ENCODE measurements at places on chromosomes 4 and X.

GRCh38 chr4:54400188-54400587 lies 171.1 kb downstream of the PDGFRA start:
- DNase-seq: no peak

DNA sequence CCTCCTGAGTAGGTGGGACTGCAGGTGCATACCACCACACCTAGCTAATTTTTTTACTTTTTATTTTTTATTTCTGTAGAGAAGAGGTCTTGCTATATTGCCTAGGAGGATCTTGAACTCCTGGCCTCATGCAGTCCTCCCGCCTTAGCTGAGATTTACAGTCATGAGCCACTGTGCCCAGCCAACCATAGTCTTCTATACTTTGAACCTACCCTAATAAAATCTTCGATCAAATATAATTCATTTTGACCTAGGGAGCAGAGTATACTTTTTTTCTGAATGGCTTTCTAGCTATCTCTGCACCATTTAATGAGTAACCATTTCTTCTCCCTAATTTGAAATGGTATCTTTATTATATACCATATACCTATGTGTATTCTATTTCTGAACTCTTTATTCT lies 6.7 kb downstream of the ETFDH start:
- no peak for DNase-seq

GRCh38 chr4:7546809-7547367 lies 112.2 kb upstream of the PSAPL1 start:
- DNase-seq: no peak

DNA sequence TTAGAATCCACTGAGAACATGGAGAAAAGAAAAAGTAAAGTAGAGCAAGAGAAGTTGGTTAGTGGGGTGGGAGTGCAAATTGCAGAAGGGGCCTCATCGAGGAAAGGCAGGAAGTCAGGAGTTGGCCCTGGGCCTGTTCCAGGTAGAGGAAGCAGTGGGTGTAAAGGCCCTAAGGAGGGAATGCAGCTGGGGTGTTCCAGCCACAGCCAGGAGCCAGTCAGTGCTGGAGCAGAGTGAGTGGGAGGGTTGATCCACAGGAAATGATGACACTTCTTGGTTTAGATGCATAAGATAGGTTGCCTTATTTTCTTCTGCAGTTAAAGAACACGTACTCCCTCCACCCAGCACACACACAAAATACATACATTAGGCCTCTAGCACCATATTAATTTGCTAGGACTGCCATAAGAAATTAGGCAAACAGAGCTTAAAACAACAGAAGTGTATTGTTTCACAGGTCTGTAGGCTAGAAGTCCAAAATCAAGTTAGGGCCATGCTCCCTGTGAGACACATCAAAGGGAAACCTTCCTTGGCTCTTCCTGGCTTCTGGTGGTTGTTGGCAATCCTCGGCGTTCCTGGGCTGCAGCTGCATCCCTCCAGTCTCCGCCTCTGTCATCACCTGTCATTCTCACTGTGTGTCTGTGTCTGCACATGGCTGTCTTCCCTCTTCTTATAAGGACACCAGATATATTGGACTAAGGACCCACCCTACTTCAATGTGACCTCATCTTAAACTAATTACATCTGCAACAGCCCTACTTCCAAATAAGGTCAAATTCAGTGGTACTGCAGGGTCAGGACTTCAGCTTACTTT lies 205.9 kb downstream of the AASDH start:
- no peak for DNase-seq

DNA sequence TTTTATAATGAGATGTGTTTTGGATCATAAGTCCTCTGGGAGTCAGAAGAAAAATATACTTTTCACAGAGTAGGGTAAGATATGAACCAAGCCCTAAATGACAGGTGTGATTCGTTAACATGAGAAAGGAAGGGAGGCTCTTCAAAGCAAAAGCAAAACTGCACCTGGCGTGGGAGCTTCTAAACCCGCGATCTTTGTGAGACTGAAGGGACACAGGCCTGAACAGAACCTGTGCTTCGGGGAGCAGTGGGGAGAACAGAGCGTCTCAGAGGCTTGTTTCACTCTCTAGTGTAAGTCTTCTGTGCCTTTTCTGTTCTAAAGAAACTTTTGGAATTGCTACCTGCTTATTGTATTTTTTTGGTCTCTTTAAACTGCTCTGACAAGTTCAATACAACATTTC lies 30.2 kb upstream of the CYP4V2 start:
- DNase-seq: no peak

DNA sequence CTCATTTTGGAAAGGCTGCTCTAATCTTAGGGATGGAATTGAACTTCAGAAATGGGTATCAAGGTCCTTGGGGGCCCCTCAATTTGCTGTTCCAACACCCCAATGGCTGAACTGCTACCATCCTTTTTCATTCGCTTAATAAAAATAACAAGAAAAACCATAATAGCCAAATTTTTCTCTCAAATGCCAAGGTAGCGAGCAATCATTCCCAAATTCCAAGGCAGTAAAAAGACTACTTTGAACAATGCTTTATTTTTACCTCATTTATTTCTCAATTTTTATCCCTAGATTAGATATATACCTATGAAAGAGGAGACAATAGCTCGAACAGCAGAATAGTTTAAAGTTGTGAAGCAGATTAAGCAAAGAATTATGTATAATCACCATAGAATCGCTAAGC lies 323.4 kb upstream of the SLC7A11 start:
- no peak for DNase-seq

DNA sequence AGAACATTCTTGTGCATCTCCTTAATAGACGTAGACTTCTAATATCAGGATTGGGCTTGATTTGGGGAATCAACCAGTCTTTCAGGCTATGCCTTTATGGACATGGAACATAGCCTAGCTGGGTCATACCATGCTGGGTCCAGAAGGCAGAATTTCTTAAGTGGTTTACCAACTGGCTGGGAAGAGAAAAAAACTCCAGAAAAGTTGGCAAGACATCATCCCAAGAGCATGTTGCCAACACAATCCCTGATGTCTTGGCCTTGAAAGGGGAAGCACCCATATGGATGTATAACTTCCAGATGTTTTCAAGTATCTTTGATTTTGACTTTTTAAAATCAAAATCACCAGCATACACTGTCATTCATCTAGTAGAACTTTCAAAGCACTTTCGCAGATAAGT lies 138.0 kb upstream of the FGF13 start:
- no peak for DNase-seq

DNA sequence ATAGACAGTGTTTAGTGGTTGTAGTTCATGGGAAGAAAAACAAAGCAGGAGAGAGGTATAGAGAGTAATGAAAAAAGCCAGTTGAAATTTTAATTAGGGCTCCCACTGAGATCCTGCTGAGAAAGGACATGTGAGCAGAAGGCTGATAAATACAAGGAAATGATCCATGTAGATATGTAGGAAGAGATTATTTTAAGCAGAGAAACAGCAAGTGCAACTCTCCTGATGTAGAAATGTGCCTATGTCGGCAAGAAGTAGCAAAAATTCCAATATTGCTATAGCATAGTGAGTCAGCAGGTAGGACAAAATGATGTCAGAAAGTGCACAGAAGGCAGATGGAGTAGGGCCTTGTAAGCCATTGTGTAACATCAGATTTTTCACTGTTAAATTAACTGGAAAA lies 1027.3 kb downstream of the PCDH18 start:
- no peak for DNase-seq

GRCh38 chr4:158873795-158874401 lies 105.1 kb downstream of the FNIP2 start:
- no peak for DNase-seq

DNA sequence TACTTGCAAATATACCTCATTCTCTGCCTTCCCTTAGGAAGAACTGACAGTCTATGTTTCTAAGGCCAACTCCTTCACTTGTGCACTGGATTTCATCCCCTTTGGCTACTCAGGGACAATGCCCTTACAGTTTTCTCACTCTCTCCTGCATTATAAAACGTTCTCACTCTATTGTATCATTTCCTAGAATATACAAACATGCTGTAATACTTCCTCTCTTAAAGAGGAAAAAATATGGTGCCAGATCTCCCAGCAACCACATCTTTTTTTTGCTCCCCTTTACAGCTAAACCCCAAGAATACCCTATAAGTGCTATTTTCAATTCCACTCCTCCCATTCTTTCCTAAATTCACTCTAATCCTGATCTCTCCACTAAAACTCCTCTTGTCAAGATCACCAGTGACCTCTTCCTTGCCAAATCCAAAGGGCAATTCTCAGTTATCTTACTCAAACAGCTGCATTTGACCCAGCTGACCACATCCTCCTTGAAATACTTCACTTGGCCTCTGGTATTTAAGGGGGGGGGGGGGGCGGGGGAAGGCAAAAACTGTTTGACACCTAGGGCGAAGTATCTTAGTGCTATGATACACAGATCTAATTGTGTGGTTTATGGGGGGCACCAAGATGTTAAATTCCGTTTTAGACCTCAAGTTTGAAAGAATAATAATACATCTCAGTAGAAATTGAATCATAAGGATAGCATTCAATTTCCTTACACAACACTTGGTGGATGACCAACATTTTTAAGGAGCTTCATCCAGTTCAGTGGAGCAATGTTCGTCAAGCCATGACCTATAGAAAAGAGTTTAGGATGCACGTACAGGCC lies 1.6 kb downstream of the RCHY1 start:
- peak; percentile 70 for DNase-seq

- no peak for DNase-seq
Measured at GRCh38 chr4:825063-825970, 612 bp downstream of the CPLX1 start.

DNA sequence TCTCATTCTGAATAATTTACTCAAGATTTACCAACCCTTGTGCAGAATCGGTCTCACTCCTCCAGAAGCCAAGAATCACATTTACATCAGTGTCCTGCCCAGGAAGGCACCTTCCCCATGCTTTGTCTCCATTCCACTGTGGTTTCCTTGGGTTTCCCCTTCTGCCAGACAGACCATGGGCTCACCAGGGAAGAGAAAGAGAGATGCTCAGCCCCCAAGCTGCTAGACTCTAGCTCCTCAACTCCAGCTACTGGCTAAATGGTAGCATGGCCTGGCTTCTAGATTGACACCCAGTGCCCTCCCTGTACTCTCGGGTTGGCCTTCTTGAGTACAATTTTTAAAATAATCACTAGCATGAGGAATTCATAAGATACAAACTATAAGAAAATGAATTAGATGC lies 12.9 kb downstream of the TLR10 start:
- DNase-seq: no peak

GRCh38 chrX:112687189-112687691 lies 7.5 kb upstream of the LHFPL1 start:
- DNase-seq: no peak

DNA sequence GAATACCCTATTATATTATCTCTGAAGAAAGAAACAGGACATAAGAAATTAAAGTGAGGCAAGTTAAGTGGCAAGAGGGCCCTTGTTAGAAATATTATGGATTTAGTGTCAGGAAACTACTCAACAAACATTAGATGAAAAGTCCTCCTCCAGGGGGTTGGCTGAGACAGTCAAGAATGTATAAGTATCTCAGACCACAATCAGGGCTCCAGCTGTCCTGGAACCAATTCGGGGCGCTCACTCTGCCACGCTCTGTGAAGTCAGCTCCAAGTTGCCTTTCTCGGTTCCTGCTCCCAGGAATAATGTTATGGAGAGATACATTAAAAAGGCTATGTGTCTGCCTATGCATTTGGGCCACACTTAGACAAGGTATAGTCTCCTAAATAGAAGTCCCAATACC lies 73.3 kb downstream of the RASGEF1B start:
- no peak for DNase-seq

DNA sequence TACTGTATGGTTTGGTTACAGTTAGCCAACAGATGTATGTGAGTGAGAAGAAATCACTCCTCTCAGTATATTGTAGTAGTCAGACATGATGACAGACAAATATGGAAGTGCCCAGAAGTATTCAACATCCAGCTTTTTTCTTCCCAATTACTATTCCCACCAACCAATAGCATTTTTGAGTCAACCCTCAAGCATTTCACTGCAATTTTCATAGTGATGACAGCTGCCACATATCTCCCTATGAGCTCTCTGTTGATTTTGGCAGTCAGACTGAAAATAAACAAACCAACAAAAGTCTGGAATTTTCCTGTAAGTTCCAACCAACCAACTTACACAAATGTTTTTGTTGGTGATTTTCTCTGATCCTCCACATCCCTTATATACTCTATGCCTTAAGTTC lies 8.2 kb upstream of the TRAM1L1 start:
- no peak for DNase-seq

- no peak for DNase-seq
Measured at GRCh38 chr4:183645326-183645725, 13.7 kb downstream of the RWDD4 start.

GRCh38 chr4:29861307-29861706 lies 858.9 kb upstream of the PCDH7 start:
- no peak for DNase-seq

GRCh38 chrX:30183554-30183953 lies 31.8 kb upstream of the MAGEB2 start:
- DNase-seq: no peak

DNA sequence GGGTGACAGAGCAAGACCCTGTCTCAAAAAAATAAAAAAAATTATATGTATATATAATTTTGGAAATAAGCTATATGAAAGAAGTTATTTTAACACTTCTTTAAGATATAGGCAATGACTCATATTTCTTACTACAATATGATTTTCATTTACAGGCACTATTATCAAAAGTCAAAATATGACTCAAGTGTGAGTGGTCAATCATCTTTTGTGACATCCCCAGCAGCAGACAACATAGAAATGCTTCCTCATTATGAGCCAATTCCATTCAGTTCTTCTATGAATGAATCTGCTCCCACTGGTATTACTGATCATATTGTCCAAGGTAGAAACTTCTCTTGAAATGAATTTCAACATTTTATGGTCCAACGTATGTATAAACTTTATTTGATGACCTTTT lies 20.8 kb downstream of the OCIAD1 start:
- DNase-seq: no peak

DNA sequence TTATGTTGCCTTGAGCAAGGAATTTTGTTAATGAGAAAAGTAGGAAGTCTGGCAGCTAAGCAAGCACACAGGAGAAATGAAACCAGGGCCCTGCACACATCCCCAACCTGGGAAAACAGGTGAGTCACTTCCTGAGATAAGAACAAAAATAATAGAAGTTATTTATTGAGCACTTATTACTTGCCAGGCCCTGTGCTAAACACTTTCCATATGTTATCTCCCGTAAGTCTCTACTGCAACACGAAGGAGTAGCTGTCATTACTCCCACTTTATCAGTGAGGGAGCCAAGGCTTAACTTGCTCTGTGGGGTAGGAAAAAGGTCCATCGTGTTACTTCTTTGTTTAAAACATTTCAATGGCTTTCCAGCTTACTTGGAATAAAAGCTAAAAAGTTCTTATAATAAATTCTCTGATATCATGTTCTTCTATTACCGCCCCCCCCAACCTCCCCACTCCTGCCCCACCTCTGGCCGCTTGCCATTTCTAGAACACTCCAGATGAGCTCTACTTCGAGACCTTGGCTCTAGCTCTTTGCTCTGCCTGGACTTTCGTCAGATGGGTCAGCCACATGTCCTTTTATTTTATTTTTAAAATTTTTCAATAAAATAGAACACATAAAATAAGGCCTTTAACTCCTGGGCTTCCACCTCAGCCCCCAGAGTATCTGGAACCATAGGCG lies 36.3 kb upstream of the PLAC8 start:
- no peak for DNase-seq

DNA sequence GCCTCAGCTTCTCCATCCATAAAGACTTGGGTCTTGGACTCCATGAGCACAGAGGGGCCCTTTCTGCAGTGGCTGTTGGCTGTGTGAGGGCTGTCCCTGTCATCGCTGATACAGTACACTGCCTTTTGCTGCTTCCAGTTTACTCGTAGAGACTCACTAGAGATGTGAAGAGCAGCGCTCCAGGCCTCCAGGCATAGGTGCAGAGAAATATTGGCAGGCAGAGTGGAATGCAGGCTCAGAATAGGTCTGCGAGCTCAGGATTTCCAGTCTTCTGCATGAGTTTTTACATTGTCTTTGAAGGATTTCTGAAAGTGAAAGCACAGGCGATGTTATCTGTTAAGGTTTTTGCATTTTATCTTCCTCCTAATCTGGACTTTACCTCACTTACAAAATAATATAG lies 97.4 kb downstream of the AASDH start:
- DNase-seq: no peak

Data from glomerular endothelial cell (primary cell).